Nephron progenitor cell (in vitro differentiated cells): ENCODE measurements at places on chromosomes 12 and 14.

- peak; percentile 1 for DNase-seq
Measured at GRCh38 chr12:132219323-132219722, 75.1 kb downstream of the NOC4L start.

DNA sequence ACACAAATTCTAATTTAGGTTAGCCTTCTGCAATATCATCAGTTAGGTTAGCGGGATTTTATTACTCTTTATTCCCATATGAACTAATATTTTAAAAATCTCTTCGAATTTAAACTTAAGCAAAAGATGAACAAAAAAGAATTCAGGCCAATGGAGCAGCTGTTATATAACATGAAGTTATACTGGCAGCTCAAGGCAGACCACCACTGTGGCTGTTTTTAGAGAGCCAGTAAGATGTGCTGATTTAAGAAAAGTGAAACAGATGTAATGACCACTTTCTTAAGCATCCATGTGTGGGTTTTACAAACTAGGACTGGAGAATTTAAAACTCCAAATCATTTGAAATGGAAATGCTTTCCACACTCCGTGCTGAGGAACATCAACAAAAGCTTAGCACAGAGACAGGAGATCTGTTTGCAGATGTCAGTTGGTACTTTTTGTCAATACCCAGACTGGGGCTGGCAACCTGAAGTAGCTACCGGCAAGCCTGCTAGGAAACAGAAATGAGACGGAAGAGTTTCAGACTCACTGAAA, 164.9 kb downstream of the TTC7B start:
- DNase-seq, result no peak

- no peak for DNase-seq
Measured at GRCh38 chr12:68239309-68239982, 13.8 kb upstream of the IL26 start.

GRCh38 chr12:104720339-104721038, 237.6 kb downstream of the SLC41A2 start:
- no peak for DNase-seq

- no peak for DNase-seq
Measured at GRCh38 chr12:19404242-19404880, 34.9 kb upstream of the AEBP2 start.
